ENCODE measurements at places on chromosomes 6 and 20. TPM values are rescaled to one million over a fixed set of nuclear protein-coding genes. Genes with fewer than 3 reads are reported as not detected.

ESR1 gene
- total RNA-seq, result 0.26 TPM

COL9A1 gene
- 3.6 TPM for total RNA-seq

MICB gene
- 4.9 TPM for total RNA-seq

PDYN gene
- not detected for total RNA-seq

RTN4IP1 gene
- total RNA-seq, result 9.3 TPM

DCBLD1 gene
- total RNA-seq, result 6.5 TPM

TMC2 gene
- total RNA-seq, result not detected

TMEM217 gene
- total RNA-seq, result 0.11 TPM

LAMA2 gene
- 1.3 TPM for total RNA-seq

DNAH8 gene
- total RNA-seq, result not detected

SASH1 gene
- total RNA-seq, result 55.0 TPM
